Stomach (tissue), 19 donors: ENCODE measurements at places on chromosomes 5 and 9. TPM values are rescaled to one million over a fixed set of nuclear protein-coding genes. Genes with fewer than 3 reads are reported as not detected.
A peak's percentile ranks its signal among the peaks of the same experiment; 100 is the strongest.

DNA sequence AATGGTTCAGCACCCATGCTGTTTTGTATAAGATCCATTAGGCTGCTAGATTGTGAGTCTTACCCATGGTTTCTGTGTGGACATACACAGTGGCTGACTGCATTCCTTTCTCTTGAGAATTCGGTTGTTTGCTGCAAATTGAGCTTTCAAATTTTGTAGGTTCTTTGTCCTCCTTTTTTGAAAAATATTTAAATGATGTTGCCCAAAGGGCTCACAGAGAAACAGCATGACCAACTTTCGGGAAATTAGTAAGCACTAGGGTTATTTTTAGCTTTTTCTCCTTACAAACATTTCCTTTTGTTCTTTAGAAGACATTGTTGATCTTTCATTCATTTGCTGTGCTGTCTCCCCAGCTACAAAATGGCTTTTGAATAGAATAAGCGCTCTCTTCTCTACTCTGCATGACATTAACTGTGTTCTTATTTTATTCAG is 79.4 kb downstream of the NLN start:
- no peak for DNase-seq

GRCh38 chr5:21931116-21931515 is 922.0 kb downstream of the CDH12 start:
- no peak for DNase-seq

- no peak for DNase-seq
These were observed 112.2 kb downstream of the FOXD1 start for GRCh38 chr5:73336366-73336765.

- DNase-seq = no peak
These were observed 52.8 kb downstream of the ARL15 start for GRCh38 chr5:54257366-54258118.

GRCh38 chr5:122119205-122119604 is 10.1 kb upstream of the ZNF474 start:
- no peak for DNase-seq

DNA sequence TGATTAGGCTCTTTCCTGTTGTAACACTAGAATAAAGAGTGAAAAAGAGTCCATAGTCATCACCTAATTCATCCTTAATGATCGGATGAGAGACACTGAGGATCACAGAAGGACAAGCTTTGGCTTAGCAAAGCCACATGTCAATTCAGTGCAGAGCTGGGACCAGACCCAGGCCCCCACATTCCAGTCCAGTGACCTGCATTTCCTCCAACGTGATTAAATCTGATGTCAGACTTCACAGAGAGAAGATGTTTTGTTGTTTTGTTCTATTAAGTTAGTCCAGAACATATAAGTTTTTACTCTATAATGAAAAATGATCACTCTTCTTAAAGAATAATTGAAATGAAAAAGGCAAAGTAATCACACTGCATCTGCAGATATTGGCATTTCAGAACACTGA is 377.9 kb upstream of the PAPPA start:
- no peak for DNase-seq

DNA sequence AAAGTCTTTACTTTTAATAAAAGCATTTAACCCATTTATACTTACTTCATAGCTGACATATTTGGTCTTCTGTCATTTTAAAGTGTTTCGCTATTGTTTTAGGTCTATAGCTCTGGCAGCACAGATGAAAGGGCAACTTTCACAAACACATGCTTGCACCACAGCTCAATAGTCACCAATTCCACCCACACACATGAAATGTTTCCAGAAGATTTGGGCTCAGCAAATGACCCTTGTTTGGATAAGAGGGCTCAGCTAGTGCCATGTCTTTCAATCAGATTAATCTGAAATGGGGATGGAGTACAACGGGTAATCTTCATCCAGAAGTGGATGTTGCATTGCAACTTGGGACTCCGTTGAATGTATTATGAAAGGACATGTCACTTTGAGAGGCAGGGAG is 176.0 kb downstream of the FGF18 start:
- DNase-seq = no peak

- peak; percentile 19 for DNase-seq
These were observed 178.9 kb downstream of the SEMA6A start for GRCh38 chr5:116395631-116396203.

DNA sequence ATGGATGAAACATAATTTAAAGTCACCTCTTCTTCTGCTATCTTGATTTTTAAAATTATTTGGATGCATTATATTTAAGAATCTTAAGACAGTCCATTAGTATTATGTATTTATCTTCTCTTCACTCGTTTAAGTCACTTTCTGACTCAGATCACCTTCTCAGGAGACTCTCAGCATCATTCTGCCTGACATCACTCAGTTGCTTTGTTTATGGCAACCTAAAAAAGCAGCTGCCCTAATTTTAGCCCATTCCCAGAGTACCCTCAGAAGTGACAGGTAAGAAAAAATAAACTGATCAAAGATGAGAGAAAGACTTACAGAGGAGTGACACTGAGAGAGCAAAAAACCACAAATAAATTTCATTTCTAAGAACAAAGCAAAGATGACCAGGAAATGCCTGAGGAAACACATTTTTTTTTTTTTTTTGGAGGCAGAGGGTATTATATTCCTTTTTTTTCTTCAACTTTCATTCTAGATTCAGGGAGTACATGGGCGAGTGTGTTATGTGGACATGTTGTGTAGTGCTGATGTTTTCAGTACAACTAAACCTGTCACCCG is 140.5 kb downstream of the MUSK start:
- no peak for DNase-seq

GRCh38 chr5:2169430-2169808 is 286.7 kb upstream of the IRX4 start:
- DNase-seq = no peak

DNA sequence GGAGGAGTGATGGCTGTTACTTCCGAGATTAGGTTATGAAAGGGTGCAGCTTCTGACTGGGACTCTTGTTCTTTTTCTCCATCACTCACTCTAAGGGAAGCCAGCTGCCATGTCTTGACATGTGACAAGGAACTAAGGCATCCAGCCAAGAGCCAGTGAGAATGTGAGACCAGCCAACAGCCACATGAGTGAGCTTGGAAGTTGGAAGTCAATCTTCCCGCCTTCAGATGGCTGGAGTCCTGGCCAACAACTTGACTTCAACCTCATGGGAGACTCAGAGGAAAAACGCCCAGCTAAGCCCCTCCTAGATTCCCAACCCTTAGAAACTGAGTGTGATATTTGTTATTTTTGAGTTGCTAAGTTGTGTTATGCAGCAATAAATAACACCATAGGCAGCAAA is 201.1 kb downstream of the SNX18 start:
- peak; percentile 79 for DNase-seq

DNA sequence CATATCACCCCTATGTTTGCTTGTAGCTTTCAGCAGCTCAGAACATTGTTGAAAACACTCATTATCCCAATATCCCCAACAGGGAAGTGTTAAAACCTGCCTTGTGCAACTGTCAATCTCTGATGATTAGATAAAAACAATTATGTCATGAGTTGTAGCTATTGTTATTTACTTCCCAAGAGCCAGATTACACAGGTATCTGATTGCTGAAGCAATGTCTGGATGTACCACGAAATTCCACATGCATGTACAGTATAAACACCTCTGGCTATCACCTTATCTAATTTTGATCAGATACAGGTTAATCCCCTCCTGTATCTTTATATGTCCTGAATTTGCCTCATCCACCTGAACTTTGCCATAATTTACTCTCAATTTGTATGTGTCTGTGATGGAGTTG is 38.7 kb downstream of the TMC1 start:
- DNase-seq = no peak

GRCh38 chr5:147507480-147508126 is 2.3 kb downstream of the DPYSL3 start:
- DNase-seq = no peak

DNA sequence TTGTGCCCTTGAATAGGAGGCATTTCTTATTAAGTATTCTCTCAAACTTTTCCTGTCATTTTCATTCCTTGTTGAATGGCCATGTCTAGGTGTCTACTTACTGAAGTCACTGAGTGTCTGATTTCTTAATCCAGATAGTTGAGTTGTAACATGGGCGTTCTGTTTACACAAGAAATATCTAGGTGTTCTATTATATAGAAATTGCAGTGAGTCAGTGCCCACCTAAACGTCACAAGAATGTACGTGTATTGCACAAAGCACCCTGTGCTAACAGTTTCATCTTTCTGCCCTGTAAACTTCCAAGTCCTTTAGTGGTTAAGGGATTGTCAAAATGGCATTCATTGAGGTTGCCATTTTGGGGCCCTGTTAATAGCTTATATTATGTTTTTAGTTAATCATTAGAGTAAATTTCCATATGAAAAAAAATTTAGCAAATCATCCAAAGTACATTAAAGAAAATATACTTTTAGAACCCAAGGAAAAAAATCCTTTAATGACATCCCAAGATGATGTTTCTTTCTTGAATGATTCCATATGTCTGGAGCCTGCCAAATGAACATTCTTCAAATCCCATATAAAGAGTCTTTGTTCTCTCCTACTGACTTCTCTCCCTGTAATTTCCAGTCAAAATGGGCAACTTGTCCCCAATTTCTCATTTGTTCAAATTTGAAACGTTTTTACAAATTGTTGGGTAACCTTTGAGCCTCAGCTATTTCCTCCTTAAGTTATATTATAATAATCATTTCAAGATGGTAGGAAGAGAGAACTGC is 114.2 kb downstream of the GOLPH3 start:
- no peak for DNase-seq

- no peak for DNase-seq
These were observed 624.9 kb upstream of the GRAMD2B start for GRCh38 chr5:125798307-125798706.

The TIGD6 gene
- polyA plus RNA-seq = 1.8 TPM

The CCDC192 gene
- polyA plus RNA-seq = 0.10 TPM

The GM2A gene
- polyA plus RNA-seq = 9.2 TPM

The RANBP17 gene
- polyA plus RNA-seq = 1.9 TPM

The RORB gene
- polyA plus RNA-seq = 0.19 TPM

The SPEF2 gene
- 1.5 TPM for polyA plus RNA-seq

The DCANP1 gene
- polyA plus RNA-seq = not detected

The RNF183 gene
- polyA plus RNA-seq = 5.6 TPM

The RGS3 gene
- polyA plus RNA-seq = 30.4 TPM

The EQTN gene
- polyA plus RNA-seq = not detected

The PRDM9 gene
- polyA plus RNA-seq = not detected

The SPACA9 gene
- polyA plus RNA-seq = 4.8 TPM

The DBH gene
- polyA plus RNA-seq = 0.15 TPM

The NR2F1 gene
- polyA plus RNA-seq = 24.3 TPM

The ANKRD18A gene
- polyA plus RNA-seq = 0.50 TPM
